WTC11 (cell line): ENCODE measurements at places on chromosomes 7 and 10. TPM values are rescaled to one million over a fixed set of nuclear protein-coding genes. Genes with fewer than 3 reads are reported as not detected.

DNA sequence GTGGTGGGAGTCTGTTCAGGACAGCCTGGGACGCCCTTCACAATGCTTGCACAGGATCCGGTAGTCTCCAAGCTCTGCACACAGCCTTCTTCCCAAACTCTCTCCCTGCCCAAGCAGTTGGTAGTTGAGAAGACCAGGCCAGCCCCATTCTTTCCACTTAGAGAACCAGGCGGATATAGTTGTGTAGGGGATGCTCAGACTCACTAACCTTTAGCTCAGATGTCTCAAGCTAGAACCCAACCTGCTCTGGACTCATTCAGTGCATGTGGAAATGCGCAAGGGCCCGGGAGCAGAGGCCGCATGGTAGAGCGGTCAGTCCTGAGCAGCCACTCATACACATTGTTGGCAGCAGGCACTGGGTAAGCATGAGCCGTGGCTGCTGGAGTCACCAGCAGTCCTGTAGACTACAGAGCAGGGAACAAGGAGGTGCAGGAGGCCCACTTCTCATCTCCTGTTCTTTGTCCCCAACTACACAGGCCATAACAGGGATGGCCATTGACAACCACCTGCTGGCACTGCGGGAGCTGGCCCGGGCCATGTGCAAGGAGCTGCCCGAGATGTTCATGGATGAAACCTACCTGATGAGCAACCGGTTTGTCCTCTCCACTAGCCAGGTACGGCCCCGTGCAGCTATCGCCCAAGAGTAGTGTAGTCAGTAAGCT lies 17.2 kb upstream of the C10orf53 start:
- no peak for DNase-seq

GRCh38 chr10:132400547-132401151 lies 3.6 kb downstream of the PWWP2B start:
- no peak for DNase-seq

- peak; percentile 78 for DNase-seq
Measured at GRCh38 chr7:130381468-130382312, 1.4 kb downstream of the CPA1 start.

The PDE1C gene
- 0.37 to 0.55 TPM (median 0.41 TPM) in 3 replicates for total RNA-seq

DNA sequence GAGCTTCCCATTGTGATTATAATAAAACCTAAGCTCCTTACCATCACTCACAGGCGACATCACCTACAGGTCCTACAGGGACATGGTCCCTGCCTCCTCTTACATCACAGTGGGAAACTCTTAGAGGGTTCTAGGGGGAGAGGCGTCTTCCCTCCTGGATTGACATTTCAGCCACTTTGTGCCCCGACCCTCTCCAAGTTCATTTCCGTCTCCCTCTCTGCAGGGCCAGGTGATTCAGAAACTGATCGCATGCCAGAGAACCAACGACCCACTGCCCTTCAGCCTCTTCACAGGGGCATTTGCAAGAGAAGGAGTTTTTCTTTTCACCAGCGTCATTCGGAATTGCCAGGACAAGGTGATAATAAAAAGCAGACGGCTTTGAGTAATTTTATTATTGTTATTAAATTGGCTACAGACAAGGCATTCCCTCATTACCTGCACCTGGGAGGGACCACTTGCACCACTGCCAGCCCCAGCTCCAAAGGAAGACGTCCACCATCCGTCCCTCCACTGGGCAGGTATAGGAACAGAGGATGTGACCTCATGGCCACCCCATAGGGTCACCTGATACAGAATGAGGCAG lies 85.8 kb upstream of the CUX1 start:
- DNase-seq, result no peak
